NCI-H187 treated with DMSO at 0.1 percent for 48 hours (cell line): ENCODE measurements at places on chromosomes 2 and 18.

DNA sequence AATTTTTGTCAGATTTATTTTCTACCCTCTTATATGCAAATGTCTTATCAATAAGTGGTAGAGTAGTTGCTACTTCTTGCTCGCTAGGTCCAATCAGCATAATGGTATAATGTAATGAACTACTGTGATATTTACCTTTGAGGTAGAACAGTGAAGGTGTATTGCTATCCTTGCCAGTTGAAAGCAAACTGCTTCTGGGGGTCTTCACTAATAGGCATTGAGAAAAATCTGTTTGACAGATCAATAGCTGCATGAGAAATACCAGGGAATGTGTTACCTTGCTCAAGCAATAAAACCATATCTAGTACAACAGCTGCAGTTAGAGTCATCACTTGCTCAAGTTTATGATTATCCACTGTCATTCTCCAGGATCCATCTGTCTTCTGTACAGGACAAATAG lies 50.1 kb upstream of the EFEMP1 start:
- DNase-seq, result no peak

GRCh38 chr2:70305531-70305930 lies 3.7 kb upstream of the FAM136A start:
- no peak for DNase-seq

- DNase-seq, result no peak
Observed at GRCh38 chr2:23662941-23663920, 263.7 kb downstream of the ATAD2B start.

GRCh38 chr2:164913011-164913410 lies 42.3 kb downstream of the SLC38A11 start:
- no peak for DNase-seq

DNA sequence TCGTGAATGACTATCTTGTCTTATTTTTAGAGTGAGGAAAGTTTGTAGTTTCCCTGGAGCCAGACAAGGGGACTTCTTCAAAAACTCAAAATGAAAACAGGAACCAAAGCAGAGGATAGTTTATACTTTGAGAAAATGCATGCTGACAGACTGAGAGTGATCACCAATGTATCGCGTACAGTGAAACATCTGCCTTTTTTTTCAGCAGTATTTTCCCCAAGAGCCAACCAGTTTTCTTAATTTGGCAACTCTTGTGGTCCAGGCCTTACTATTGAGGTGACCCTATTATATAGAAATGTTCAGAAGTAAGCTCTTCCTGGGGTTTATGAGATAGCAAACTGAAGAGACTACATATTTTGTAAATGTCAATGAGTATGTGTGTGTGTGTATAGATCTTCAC lies 153.7 kb upstream of the VRK2 start:
- no peak for DNase-seq

DNA sequence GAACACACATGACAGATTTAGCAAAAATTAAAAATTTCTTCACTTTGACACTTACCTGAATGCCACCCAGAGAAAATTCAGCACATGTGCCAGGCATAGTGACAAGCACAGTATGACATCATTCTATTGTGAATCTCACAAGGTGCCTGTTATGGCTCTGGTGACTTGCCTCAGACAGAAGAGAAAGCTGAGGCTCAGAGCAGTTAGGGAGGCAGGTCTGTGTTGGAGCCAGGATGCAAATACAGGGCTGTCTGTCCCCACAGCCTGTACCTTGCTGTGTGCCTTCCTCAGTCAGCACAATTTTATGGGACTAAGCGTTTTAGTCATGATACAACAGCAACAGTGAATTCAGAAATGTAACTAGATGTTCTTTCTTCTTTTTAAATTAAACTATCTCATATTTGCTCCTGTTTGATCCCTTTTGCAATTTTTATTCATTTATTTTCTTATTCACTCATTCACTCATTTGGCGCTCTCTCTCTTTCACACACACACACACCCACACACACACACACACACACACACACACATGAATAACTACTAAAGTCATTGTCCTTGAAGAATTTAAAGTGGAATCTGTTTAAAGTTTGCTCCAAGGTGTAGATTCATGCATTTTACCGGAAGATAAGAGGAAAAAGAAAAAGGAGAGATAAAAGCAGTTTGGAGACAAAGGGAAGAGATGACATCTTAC lies 37.9 kb upstream of the CTAGE1 start:
- DNase-seq, result no peak

GRCh38 chr18:58502628-58503027 lies 126.3 kb downstream of the ALPK2 start:
- DNase-seq, result no peak

GRCh38 chr18:9233771-9234440 lies 97.3 kb downstream of the ANKRD12 start:
- DNase-seq, result no peak

DNA sequence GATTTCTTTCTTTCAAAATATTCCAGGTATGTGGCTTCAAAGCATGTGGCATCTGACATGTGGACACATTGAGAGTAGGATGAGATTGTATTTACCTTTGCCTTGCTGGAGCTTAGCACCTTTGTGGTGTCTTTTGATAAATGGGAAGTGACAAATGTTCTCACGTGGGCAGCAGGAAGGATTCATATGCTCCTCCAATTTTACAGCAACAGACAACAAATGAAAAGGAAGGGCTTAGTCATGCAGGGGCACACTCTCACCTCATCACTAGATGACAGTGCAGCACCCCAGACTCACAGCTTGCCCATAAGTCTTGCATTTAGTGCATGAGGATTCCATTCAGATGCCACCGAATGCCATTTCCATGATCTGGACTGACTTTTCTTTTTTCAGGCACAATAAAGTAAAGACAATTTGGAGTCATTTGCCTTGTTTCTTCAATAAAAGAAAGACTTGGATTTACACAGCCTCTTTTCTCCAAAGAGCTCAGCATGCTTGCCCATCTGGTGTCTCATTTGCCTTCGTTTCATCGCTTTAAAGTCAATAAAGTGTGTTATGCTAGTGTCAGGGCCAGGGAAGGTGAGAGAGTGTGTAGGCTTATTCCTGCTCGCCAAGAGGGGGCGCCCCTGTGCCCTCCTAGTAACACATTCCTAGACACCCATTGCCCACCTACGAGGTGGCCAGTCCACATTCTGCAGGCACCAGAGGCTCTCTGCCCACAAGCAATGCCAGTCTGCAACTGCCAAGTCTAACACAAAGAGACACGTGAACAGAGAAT lies 39.6 kb upstream of the DAPL1 start:
- DNase-seq, result no peak

DNA sequence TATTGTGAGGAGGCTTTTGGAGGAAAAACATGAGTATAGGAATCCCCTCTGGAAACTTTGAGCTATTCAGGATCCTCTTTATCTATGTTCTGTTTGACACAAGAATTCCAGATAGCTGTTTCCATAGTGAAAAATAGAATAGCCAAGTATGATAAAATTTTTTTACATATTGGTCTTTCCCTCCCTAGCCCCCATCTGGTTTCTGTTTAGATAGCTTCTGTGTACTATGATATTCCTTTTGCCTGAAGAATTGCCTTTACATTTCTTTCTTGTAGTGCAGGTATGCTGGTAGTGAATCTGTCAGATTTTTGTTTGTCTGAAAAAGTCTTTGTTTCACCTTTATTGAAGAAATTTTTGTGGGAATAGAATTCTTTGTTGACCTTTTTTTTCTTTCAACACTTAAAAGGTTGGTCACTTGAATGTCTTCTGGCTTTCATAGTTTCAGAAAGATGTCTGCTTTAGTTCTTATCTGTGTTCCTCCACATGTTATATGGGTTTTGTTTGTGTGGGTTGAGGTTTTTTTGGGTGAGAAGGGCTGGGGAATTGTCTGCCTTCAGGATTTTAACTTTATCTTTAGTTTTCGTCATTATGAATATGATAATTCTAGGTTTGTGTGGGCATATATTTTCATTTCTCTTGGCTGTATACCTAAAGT lies 29.9 kb upstream of the FBLN7 start:
- no peak for DNase-seq

DNA sequence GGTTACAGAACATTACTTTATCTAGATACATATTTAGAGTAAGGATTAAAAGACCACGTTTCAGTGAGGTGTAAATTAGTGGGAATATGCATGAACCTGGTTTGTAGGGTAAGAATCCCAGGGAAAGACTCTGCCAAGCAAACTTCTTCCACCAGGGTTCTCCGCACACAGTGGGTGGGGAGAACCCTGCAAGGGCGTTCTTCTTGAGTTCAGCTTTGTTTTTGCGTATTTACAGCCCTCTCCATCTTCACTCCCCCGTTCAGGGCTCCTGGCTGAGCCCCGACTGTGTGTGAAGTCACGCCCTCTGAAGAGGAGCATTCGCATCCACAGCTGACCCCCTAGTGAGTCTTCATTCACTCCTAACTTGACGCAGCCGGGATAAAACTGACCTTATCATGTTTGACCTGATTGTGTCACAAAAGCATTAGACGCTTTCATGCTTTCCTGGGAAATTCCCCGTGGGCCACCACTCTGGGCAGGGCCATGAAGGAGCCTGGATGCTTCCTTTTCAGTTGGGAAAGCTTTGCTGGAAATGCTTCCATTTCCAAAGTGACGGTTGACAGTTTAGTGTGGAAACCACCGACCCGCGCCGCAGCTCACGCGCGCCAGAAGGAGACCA lies 1.0 kb downstream of the ALKAL2 start:
- DNase-seq, result no peak

DNA sequence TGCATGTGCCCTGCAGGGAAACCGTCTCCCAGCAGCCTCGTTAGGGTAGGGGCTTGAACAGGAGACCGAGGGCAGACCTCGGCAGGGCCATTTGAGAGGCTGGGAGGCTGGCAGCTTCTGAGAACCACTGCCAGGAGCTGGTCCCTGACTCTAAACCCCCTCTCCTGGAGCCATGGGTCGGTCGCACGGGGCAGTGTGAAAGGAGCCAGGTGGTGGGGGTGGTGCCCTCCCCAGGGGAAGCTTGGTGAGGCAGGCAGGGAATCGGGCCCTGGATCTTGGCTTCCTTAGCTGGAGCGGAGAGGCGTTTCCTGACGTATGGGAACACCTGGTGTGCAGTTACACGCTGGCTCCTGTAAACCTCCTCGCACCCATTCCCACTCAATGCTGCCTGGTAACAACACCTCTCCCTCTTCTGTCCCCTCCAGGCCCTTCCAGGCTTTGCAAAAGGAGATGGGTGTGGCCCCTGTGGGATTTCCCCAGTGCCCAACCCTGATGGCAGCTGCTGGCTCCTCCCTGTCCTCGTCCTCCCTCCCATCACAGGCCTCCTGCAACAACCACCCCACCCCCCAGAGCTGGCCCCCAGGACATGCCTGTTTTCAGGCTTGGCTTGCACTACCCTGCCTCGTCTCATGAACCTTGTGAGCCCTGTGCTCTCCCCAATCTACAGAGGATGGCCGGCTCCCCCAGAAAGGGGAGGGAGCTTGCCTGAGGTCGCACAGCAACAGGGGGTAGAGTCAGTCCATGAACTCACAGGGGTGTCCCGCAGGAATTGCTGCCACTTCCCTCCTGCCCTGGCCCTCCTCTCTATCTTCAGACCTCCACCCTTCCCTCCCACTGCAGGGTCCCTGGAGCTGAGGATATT lies 24.4 kb downstream of the ADRA2B start:
- DNase-seq, result peak; percentile 21

DNA sequence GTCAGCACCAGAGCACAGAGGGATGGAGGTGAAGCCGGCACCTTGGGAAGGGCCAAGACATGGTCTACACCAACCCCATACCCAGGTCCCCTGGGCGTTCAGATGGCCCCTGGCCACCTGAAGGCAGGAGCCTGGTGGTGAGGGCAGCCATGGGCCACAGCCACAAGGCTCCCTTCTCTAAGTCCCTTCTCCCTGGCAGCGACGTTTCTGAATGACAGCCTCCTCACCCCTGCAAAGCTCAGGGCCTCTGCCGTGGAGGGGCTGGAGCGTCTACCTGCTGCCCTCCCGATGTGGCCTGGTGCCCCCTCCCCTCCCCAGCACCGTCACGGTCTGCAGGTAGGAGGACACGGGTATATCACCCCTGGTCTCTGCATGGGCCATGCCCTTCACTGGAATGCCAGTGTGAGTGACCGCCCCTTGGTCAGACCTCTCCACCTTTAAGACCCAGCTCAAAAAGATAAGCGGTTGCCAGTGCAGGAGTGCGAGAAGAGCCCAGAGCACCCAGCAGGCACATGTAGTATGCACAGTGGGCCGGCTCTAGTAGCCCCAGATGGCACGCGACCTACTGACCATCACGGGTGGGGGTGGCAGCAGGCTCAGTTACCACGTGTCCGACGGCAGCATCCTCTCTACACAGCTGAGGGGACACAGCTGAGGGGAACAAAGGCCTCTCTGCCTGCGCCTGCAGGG lies 46.6 kb downstream of the HS6ST1 start:
- DNase-seq, result no peak

GRCh38 chr2:215361211-215361875 lies 49.5 kb downstream of the ATIC start:
- DNase-seq, result no peak

DNA sequence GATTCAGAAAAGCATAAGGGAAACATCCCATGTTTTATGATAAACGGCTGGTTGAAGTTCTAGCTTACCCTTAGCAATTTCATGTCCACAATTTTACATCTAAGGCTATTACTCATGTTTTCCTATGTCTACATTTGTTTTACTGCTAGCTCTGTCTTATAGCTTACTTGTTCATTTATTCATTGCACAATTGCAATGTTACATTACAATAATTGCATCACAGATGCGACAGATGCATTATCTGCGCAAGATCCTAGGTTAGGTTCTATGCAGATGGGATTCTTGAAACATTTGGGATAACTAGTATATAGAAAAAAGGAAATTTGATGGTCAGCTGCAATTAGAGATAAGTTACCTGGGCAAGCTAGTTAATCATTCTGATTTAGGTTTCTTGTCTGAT lies 108.4 kb downstream of the ARHGAP28 start:
- no peak for DNase-seq

DNA sequence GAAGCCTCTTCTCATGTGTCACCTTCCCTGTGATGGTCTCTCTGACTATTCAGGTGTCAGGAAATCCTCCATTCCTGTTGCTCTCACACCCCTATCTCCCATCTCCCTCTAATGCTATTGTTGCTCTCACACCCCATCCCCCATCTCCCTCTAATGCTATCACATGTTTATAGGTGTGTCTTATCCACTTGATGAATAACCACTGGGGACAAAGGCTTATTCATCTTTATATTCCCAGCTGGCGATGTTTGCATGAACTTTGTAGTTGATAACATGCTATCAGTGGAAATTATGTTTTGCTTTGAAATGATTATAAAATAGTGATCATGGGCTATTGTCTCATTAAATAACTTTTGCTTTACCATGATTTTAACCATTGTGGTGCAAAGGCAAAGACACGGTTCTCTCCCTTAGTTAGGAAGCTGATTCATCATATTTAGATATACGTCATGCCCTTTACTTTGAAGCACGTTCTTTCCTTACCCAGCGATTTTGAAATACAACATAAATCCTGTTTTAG lies 220.5 kb downstream of the PMAIP1 start:
- DNase-seq, result no peak

DNA sequence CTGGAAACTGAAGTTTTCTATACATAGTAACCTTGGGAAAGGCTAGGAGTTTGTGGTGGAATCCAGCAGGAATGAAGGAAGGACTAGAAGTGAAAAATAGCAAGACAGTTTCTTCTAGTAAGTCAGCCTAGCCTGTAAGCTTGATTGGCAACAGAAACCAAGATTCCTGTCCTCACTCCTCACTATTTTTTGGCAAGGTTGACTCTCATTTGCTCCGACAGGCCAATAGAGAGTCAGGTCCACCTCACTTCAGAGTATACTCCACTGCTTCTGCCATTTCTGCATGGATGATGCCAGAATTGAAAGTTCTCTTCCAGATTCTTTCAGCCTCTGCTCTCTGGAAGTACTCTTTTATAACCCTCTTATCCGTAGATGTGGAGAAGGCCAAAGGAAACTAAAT lies 352.4 kb downstream of the ZNF516 start:
- DNase-seq, result no peak

- DNase-seq, result no peak
Observed at GRCh38 chr2:191701696-191702095, 23.8 kb downstream of the NABP1 start.

GRCh38 chr18:70411876-70412435 lies 123.1 kb downstream of the SOCS6 start:
- DNase-seq, result no peak
